ENCODE measurements at places on chromosomes 5 and 9. TPM values are rescaled to one million over a fixed set of nuclear protein-coding genes. Genes with fewer than 3 reads are reported as not detected.

The NR6A1 gene
- 1.1 TPM for total RNA-seq

The FRMPD1 gene
- total RNA-seq = not detected

The TAF11L10 gene
- not detected for total RNA-seq

DNA sequence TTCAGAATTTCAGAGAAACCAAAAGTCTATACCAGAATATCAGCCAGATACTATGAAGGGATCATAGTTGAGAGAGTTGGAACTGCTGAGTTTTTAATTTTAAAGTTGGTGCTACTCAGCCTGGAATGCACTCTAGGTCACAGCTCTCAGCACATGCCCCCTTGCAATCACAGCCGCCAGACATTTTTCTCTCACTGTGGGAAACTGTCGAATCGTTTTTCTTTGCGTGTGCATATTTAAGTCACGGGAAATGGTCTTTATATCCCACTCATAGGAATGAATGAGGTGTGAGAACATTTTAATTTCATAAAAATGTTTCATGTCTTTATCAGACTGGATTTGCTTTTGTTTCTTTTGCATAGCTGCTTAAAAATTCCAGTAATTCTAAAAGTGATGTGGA is 12.2 kb upstream of the SPDL1 start:
- H3K4me3 ChIP-seq = no peak overlapping the region
- peaks cover 45% of the 10 kb centered on the region for H3K27me3 ChIP-seq
- H3K27ac ChIP-seq = no peak overlapping the region
- H3K4me1 ChIP-seq = no peaks in the 10 kb centered on the region

DNA sequence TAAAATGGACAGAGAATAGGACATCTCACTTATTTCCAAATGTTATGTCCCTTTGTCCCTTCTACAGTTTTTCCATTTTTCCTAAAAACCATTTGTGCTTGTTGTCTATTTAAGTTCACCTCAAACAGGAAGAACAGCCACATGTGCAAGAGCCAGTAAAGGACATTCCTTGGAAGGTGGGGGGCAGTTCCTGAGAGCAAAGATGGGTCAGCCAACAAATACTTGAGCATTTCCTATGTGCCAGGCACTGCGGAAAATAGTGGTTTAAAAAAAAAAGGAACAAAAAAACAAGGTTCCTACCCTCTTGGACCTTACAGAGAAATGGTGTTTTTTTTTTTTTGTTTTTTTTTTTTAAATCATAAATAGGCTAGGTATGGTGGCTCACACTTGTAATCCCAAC is 26.8 kb downstream of the ANP32B start:
- H3K36me3 ChIP-seq = peaks cover 76% of the 10 kb centered on the region
- no peaks in the 10 kb centered on the region for H3K27me3 ChIP-seq
- no peak for DNase-seq
- peaks cover 35% of the 10 kb centered on the region for H3K4me1 ChIP-seq

DNA sequence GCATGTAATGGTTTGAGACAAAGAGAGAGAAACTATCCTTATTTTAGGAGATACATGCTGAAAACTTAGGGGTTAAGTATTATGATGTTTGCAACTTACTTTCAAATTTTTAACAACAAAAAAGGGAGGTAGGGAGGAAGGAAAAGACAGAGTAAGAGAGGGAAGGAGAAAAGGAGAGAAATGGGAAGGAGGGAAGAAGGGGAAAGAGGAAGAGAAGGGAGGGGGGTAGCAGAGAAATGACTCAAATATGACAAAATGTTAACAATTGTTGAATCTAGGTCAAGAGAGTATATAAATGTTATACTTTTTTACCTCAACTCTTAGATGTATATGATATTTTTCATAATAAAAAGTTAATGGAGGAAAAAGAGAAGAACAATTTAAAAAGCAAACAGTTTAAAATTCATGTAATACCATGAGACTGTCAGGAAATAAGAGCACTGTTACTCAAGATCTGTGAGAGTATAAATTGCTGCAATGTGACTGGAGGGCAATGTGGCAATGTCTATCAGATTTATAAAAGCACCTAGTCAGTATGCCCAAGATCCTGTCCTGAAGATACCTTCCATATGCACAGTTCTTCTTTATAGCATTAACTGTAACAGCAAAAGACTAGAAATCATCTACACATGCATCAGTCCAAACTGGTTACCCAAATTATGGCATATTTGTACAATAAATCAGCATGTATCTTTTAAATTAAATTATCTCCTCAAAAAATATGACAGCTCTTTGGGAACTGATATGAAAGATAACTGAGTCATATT is 16.3 kb downstream of the FBXW11 start:
- H3K4me3 ChIP-seq = no peak overlapping the region
- H3K36me3 ChIP-seq = peaks cover 39% of the 10 kb centered on the region

Measured in activated CD4-positive, alpha-beta T cell treated with anti-CD3 and anti-CD28 coated beads for 36 hours (primary cell).